ENCODE measurements at places on chromosomes 5 and 9.

DNA sequence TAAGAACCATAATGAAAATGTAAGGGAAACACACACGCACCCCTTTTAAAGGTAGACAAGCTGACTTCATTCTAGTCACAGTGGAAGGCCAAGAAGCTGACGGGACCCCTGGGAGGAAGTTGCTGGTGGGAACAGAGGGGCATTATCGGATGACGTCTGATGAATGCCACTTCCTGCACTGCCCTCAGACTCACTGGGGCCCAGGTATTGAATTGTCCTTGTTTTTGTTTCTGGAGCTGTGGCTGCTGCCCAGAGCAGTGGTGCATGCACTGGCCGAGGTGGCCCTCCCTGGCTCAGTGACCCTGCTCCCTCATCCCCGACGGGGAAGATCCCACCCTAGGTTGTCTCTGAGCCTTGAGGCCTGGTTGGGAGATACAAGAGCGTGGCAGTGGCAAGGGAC, 15.3 kb upstream of the RPL26L1 start:
- no peak for DNase-seq

DNA sequence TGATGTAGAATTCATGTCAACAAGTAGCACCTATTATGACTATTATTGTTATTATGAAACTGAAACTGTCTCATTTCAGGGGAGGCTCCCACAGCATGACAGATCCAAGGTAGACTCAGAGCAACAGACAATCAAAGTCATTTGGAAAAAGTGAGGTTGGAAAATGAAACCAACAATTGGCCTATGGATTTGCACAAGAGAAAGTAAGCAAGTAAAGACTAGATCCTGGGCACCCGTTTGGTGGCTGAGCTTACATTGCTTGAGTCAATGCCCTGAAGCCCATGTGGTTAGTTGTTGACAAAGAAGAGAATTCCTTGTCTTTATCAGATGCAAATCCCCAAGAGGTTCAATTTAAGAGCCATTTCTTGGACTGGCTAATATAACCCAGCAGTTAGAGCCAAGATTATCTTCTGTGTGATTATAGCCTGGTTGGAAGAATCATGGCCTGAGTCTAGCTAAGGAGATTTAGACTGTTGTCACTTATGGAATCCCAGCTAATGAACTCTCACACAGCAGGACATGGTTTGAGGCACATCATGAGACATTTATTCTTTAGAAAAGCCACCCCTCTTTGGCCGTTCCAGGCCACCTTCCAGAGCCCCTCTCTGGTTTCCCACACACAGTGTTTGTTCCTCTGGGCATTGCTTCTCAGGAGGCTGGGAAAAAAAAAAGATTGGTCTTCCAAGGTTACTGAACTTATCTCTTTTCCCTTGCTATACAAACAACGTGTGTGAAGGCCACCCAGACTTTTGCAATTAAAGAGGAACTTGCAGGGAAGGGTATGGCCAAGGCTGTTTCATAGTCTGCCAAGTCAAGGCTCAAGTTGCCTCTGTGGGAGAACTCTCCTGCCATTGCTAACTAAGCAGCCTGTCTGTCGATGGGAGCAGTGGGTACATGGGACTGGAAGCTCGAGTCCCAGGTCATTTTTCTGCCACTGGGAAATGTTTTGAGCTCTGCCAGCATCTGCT, 399.5 kb downstream of the ENC1 start:
- no peak for DNase-seq

DNA sequence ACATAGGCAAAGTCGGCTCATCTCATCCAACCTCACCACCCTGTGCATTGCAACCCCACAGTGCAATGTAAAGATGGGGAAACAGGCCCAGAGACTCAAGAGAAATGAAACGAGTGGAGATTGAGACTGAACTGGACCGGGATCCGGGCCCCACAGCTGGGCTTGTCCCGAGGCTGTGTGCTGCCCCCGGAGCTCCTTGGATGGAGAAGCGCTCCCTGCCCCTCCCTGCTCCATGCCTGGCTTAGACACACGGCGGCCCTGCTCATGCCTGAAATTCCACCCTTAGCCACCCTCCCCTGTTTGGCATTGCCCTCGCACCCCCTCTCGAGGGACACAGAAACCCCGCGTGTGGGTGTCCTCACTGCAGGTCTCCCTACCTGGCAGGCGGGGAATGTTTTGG, 27.2 kb upstream of the FCN1 start:
- DNase-seq: no peak

DNA sequence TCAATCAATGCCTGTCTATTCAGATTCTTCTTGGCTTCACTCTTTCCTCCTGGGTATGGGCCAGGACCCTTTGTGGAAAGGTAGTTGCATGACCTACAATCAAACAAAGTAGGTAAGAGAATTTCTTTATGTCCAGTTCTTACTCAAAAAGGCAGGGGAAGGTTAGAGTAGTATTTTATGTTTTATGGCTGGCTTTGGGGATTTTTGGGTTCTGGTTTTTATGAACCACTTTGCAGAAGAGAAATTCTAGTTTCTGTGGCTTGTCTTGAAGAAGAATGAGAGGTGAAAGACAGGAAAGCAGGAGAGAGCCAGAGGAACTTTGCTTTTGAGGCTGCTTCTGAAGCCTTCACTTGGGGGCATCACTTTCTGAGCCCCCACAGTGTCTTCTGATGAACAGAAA, 14.7 kb upstream of the CRHBP start:
- no peak for DNase-seq

DNA sequence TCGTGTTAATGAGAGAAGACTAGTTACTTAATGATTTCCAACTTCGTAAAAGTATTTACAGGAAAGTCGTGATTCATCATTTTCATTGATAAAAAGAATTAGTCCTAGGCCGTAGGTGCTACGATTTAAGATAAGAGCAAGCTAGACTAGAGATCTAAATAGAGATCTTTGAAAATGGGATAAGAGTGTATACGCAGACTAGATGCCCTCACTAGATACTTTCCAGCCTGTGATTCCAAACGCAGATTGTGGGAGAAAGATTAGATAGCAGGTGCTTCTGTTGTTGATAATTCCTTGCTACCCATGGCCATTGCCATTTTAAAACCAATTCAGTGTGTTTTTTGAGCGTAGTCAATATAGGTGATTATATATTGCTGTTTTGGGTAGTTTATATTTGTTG, 6.7 kb upstream of the SMIM15 start:
- no peak for DNase-seq

DNA sequence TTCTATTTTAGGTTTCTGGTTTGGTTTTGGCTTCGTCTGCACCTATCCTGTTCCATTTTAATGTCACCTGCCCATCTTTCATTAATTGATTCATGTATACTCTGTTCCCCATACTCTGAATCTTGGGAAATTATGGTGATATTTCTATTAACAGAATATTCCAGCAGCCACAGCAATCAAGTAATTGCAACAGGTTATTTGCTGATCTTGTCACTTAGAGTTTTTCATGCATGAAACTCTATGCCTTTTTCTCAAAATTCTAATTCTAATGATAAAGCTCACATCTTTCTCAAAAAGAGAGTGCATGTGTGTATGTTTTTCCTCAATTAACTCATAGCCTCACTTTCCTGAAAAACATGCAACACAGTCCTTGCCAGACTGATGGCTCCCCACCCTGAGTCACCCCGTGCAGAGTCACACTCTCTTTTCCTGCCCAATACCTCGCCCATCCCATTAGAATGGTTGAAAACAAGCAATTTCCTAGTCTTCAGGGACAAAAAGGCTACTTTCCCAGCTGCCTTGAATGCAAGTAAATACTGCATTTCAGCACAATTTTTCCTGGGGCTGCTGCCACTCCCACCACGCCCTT, 15.6 kb downstream of the GFRA3 start:
- DNase-seq: no peak

- DNase-seq: no peak
Measured at GRCh38 chr5:81425569-81425968, 31.6 kb upstream of the ACOT12 start.

DNA sequence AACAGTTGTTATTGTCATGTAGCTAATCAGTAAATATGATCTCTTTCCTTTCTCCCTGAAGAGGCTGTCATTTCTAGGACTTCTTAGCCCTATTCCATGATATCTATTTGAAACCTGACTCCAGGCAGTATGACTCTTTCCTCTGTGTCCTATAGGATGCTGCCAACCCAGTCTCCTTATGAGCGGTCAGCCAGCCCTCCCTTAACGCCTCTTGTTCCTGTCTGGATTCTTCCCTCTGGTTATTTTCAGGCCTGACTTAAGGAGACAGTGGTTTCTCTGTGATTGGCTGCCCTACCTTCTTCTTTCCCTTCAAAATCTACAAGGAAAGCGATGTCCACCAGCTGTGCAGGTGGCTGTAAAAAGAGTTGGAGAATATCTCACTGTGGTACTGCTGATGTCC, 19.4 kb upstream of the C5orf63 start:
- DNase-seq: no peak

DNA sequence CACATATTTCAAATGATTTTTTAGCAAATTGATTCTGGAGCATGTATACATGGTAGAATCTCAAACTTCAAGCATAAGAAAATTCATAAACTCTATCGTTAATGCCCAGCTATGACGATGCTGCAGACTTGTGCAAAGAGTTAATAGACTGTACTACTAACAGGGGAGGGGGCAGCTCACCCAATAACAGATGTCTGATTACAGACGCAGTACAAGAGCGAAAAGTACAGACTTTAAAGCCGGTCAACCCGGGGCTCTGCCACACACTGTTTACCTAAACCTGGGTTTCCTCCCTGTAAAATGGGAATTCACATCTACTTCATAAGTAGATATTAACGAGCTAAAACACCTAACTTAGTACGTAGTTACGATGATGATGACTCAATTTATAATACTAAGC, 651 bp downstream of the TRIM23 start:
- no peak for DNase-seq

- DNase-seq: no peak
Measured at GRCh38 chr9:72193478-72193881, 44.2 kb downstream of the GDA start.

DNA sequence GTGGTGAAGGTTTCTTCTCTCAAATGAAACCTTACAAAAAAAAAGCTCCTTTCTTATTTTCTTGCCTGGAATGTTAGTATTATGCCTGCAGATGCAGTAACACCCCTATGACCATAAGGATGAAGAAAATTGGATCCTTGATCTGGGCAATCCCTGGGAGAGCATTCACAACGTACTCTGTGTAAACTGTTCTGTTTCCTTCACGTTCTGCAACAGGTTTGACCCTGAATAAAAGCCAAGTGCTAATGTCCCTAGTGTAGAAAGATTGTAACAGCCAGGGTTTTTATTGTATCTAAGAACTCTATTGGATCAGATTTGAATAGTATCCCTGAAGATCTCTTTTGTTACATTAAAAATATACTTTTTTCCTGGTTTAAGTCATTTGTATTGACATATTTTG, 1639.6 kb upstream of the ACO1 start:
- no peak for DNase-seq

- DNase-seq: no peak
Measured at GRCh38 chr9:126592461-126592860, 21.3 kb upstream of the LMX1B start.

GRCh38 chr5:8633259-8633658, 764.3 kb downstream of the MTRR start:
- DNase-seq: no peak

DNA sequence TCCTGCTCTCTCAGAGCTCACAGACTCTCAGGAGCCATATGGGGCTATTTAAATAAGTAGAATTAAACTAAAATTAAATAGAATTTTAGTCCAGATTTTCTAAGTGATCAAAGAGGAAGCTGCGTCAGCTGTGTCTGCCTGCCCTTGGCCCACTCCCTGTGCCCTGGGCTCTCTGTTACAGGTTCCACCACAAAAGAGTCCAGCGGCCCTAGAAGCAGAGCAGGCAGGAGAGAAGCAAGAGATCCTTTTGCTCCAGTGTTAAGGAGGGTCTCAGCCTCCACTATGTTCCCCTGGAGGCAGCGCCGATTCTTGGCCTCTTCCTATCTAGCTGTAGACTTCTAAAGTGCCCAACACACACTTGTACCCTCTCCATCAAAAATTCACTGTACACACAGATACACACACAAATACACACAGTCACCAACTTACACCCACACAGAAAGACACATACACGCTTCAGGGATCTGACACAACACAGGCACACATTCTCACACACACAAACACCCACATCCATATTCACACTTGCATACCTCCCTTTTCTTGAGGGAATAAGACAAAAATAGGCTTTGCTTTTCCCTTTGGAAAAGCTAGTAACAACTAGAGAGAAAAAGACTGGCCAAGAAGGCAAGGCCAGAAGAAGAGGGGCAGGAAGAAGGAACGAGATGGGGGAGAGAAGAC, 5.5 kb upstream of the TNIP1 start:
- no peak for DNase-seq

DNA sequence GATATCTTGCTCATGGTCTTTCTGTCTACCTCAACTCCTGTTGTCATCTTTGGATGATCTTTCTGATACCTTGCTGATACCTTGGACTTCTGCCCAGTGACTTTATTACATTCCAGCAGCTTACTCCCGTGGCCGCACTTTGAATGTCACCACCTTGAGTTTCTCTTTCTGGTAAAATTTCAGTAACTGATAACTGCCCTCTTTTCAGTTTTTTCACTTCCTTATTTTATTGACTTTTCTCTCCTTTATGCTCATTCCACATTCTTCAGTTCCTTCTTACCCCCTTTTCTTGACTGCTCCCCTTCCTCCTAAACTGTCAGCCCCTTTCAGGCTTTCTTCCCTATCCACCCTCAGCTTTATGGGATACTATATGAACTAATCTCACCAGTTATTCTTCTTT, 7.0 kb upstream of the FBXO4 start:
- DNase-seq: no peak

GRCh38 chr5:136038635-136039034, 9.8 kb downstream of the TGFBI start:
- DNase-seq: no peak

GRCh38 chr5:23963449-23963848, 456.0 kb downstream of the PRDM9 start:
- no peak for DNase-seq

- DNase-seq: no peak
Measured at GRCh38 chr5:167712986-167713585, 578.4 kb upstream of the WWC1 start.

- DNase-seq: no peak
Measured at GRCh38 chr5:172361566-172362238, 78.1 kb upstream of the UBTD2 start.

GRCh38 chr5:90338712-90339372, 70.7 kb downstream of the CETN3 start:
- no peak for DNase-seq

DNA sequence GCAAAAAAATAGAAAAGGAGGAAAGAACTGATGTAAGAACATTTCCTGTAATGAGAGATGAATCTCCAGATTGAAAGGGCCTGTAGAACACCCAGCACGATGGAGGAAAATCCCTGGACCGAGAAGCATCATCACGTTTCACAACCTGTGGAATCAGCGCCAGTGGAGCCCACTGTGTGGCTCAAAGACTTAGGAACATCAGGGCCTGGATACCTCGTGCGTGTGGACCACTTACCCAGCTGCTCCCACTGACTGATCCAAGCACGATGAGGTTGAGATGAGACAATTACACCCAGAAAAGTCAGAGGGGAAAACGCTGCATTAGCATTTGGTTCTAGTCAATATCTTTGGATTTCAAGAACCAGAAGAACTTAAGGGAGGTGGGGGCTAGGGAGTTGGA, 224.6 kb downstream of the SYK start:
- no peak for DNase-seq

Data from HEK293T (cell line).